ENCODE measurements at places on chromosomes 16 and 17. TPM values are rescaled to one million over a fixed set of nuclear protein-coding genes. Genes with fewer than 3 reads are reported as not detected.
A peak's percentile ranks its signal among the peaks of the same experiment; 100 is the strongest.

GRCh38 chr16:52318302-52319009 lies 228.5 kb downstream of the TOX3 start:
- DNase-seq, result no peak

GRCh38 chr17:69552986-69553667 lies 138.6 kb downstream of the MAP2K6 start:
- DNase-seq, result no peak

GRCh38 chr17:33689725-33690124 lies 396.6 kb upstream of the ASIC2 start:
- no peak for DNase-seq

DNA sequence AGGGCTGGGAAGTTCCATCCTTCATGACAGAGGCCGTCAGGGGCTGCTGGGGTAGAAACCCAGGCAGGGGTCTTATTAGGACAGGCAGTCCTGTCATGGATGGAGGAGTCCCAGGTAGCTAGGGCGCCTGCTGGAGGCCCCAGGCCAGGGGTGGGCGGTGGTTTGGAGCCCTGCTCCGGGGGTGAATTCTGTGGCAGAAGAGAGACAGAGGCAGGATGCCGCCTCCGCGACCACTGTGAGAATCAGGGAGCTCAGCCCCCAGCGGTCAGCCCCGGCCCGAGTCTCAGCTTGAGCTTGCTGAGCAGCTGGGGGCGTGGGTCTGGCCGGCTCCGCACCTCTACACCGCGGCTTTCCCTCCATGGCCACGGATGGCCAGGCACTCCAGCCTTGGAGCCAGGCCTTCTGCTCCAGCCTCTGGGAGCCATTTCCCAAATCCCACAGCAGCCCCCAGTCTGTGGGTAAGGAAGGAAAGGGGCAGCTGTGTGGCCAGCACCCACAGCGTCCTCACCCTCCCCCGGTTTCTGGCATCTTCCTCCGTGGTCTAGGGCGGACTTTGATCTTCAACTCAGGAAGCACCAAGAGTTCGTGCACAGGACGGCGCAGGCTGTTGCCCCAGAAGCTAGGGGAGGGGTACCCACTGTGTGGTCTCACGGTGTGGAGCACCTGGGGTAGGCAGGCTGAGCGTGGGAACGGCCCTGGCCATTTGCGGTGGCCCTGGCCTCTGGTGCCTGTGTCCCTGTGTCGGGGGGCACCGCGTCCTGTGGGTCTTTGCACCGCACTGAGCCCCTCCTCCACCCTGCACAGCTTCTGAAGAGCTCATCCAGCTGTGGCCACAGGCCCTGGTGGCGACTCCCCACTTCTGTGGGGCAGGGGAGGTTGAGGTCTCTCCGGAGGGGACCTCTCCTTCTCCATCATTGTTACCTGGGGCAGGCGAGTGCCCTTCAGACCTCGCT lies 14.1 kb downstream of the CD7 start:
- DNase-seq, result no peak

DNA sequence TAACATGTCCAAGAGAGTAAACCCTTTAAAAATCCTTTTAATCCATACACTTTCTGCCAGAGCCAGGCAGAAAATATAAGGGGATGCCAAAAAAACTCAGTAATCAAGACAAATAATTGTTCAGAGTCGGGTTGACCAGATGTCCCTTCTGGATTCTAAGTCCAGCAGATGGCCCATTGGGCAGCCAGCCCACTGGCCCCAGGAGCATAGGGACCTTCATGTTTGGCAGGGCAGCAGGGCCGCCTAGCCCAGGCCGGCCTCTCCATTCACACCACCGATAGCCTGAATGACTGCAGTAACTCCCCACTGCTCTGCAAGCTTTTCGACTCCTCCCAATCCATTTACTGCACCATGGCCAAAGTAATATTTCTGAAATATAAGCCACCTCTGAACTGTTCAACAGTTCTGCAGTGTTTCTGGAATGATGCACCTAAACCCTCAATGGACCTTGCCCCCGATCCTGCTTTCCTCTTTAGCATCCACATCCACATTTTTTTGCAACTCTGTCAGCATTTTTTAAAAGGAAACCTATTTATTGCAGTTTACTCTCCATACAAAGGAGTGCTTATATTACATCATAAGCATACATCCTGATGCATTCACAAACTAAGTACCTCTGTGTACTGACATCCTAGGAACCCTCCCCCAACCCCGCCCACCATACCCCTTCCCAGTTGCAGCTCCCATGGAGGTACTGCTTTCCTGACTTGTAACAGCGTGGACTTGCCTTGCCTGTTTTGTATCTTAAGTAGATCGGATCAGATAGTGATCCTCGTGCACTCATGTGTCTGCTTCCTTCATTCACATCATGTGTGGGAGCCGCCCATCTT lies 46.4 kb downstream of the LDHD start:
- DNase-seq, result peak; percentile 88

DNA sequence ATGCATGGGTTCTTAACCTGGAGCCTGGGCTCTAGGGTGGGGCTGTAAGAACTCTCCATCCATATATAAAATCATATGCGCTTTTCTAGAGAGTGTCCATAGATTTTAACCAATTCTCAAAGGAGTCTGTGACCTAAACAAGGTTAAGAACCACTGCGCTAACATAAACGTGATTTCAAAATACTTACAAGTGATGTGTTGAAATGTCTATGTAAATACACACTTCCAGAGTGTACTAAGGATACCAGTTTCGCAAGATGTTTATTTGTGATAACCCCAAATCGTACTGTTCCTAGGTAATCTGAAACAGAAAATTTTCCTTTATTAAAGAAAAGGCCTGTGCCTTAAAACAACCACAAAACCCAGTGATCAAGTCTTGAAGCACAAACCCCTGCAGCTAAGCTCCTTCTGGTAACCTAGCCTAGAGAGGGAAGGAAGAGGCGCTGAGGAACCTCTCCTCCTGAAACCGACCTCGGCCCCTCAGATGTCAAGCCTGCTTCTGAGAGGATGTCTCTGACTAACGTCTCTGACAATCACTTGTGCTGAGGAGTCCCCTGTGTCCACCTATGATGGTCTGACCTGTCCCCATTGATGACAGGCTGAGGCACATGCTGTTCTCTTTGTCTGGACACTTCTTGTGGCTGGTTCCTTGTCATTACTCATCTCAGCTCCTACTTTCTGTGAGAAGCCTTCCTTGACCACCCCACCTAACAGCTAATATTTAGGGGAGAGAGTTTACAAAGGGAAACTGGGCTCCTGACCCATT lies 32.2 kb downstream of the SNN start:
- no peak for DNase-seq

DNA sequence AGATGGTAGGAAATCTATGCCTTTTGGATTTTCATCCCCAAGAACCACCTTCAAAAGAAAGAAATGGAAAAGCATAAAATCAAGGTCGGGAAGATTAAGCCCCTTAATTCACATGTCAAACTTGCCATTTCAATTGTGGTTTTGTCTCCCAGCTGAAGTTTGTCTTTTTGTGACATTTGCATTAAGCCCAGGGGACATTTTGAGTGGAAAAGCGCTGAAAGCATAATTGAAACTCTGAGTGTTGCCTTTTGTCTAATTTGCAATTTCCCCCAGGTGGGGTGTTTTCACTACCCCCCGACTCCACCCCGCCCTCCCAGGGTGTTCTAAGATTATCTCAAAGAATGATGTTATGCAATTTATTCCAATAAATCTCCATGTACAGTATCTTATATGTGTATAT lies 396.2 kb downstream of the CDH13 start:
- no peak for DNase-seq

DNA sequence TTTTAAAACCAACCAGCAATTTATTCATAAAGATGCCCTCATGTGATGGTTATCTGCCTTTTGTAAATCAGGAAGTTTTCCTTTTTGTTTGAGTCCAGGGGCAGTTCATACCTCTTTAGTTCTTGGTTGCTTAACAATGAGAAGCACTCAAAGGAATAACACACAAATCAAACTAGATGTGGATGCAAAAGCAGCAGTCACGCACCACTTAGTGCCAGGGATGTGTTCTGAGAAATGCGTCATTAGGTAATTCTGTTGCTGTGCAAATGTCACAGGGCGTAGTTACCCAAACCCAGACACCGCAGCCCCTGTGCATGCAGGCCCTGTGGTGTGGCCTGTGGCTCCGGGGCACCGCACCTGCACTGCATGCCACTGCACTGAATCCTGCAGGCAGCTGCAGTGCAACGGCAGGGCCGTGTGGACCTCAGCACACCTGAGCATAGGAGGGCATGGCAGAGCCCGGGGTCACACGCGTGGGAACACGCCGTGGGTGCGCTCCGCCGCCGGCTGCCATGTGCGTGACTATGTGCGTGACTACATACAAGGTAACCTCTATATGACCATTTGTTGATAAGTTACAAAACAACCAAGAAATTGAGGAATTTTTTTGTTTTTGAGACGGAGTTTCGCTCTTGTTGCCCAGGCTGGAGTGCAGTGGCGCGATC lies 39.6 kb downstream of the PKD1 start:
- DNase-seq, result no peak

DNA sequence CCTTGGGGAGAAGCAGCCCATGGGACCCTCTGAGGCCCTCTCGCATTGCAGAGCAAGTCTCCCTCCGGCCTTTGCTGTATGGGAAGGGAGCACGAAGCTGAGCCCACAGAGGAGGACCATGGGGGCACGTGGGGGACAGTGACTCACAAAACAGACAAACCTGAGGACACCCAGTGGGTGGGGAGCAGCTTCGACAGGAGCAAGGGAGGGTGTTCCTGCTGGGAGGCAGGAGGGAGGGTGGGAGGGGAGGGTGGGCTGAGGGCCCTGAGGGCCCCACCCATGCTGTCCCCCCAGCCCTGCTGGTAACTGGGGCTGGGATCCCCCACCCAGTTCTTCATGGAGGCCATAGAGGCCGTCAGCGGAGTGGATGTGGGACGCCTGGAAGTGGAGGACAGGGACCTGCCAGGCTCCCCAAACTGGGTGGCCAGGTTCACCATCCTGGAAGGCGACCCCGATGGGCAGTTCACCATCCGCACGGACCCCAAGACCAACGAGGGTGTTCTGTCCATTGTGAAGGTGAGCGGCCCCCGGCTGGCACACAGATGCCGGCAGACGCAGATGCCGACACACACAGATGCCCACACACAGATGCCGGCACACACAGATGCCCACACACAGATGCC lies 12.5 kb downstream of the SLC22A31 start:
- no peak for DNase-seq

DNA sequence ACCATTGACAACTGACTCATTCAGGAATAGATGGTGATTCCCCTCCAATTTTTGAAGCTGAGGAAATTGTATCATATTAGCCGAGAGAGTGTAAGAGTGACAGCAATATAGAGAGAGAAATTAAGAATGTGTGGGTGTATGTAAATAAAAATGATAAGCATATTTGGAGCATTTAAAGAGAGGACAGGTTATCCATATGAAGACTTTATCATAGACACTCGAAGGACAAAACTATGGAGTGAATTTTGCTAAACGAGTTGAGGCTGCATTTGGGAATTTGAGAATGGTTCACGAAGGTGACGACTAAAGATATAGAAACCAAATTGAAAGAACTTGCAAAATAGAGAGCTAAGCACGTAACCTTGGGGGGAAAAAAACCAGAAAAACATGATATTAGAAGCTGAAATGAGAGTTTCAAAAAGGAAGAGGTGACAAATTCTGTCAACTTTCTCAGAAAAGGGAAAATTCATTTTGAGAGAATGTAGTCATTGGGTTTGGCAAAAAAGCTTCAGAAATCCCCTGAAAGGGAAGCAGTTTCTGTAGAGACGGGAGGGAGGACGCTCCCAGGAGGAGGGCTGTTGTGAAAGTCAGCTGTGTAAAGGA lies 129.7 kb downstream of the KCNJ2 start:
- no peak for DNase-seq

- peak; percentile 94 for DNase-seq
Observed at GRCh38 chr16:29811896-29812665, at the start of gene PRRT2. TSS of gene PRRT2 (plus strand) at chr16:29812193. CDS start at chr16:29813055, 862 bp downstream.

DNA sequence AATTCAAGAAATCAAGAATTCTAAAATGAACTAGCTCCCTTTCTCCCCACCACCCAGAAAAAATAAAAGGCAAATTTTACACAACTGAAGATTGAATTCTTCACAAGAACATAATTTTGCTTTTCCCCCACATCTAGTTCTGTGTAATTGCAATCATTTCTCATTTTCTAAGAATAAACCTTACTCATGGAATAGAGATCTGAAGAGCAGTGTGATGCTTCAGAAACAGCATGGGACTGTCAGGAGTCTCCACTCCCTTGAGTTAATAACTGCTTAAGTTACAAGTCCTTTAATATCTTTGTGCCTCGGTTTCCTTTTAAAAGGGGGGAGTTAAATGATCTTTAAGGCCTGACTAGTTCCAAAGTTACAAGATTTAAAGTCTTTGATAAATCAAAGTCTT lies 53.7 kb downstream of the CACNG1 start:
- DNase-seq, result no peak

DNA sequence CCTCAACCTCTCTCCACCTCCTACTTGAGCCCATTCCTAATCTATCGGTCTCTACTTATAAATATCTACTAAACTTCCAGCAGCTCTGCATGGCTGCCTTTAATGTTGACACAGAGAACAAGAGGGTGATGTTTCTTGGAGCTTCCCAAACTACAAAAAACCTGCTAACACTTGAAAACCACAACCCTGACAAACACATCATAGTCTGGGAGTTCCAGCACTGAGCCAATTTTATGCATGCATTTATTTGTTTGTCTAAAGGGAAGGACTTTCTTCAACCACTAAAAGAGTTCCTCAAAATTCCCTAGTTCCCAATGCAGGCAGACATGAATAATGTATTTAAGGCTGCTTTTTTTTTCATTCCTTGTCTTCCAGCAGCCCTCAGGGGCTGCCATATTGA lies 331.8 kb upstream of the XYLT1 start:
- DNase-seq, result no peak

DNA sequence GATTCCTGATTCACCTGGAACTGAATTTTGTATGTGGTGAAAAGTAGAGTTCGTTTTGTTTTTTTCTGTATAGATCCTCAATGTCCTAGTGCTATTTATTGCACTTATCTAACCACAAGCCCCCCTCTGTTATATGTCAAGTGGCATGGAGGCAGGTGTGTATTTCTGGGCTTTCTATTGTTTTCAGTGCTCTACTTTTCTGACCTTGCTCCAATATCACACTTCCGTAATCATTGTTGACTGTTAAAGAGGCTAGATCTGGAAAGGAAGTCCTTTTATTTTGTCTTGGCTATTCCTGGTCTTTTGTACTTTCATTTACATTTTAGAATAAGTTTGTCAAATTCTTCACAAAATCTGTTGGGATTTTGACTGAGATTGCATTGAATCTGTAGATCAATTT lies 26.8 kb upstream of the FBXO47 start:
- no peak for DNase-seq

SPHK1 gene
- 1.7 TPM for total RNA-seq

TBC1D16 gene
- total RNA-seq, result 22.6 TPM

KRTAP1-5 gene
- not detected for total RNA-seq

MYH1 gene
- total RNA-seq, result 3.4 TPM

MYOCD gene
- 0.44 TPM for total RNA-seq

Data from muscle of leg (tissue), 16 donors.